Activated CD4-positive, alpha-beta T cell treated with anti-CD3 and anti-CD28 coated beads for 1 hour (primary cell): ENCODE measurements at places on chromosomes 3 and 15.

- no peak for DNase-seq
Measured at GRCh38 chr3:122498152-122498551, 16.6 kb downstream of the KPNA1 start.

- DNase-seq = no peak
Measured at GRCh38 chr3:100869787-100870186, 123.4 kb downstream of the ABI3BP start.

- DNase-seq = no peak
Measured at GRCh38 chr3:22634433-22634832, 568.7 kb upstream of the UBE2E2 start.

DNA sequence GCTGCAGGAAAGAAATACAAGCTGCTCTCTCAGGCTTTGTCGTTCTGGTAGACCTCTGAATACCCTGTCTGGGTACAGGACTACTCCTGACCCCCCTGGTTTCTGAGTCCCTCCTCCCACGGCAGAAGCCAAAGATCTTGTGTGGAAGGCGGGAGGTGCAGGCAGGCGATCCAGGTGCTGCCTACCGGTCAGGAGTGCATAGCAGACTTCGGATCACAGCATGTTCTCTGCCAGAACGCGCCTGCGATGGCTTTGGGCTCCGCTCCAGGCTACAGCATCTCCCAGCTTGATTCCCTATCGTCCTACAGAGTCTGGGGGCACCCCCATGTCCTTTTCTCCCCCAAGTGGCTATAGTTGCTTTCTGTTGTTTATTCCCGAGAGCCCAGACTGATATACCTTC is 2.5 kb upstream of the CFAP100 start:
- DNase-seq = no peak

- DNase-seq = no peak
Measured at GRCh38 chr3:12445523-12446240, 38.6 kb upstream of the TSEN2 start.

DNA sequence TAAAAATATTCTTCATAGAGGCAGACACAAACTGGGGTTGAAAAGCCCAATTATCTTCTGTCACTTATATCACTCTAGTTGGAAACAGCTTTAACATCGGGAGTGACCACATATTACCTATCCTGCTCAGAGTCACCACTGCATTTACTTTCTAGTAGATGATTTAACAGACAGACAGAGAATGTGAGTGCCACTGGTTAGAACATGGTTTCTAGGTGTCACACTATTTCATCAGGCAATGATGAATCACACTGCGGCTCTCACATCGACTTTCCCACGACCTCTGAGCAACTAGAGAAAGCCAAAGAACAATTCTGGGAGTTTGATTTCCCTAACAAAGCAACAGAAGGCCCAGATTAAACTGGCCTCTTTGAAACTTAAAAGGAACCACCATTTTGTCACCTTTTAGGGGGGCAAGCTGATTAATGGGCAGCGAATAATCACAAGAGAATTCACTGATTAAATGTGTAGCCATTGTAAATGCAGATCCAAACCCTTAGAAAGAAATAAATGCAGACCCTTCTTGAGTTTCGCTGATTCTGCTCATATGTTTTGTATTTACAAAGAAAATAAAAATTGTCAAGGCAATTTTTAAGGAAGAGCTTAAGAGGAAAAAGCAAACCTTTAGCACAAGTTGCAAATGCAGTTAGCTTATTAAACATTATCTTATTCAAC is 112.6 kb upstream of the KBTBD8 start:
- DNase-seq = no peak

GRCh38 chr15:76108021-76108723 is 48.4 kb downstream of the TMEM266 start:
- DNase-seq = no peak

GRCh38 chr3:141085343-141086070 is 34.4 kb downstream of the SPSB4 start:
- DNase-seq = no peak

- DNase-seq = no peak
Measured at GRCh38 chr3:150348500-150348899, 59.6 kb upstream of the TSC22D2 start.

DNA sequence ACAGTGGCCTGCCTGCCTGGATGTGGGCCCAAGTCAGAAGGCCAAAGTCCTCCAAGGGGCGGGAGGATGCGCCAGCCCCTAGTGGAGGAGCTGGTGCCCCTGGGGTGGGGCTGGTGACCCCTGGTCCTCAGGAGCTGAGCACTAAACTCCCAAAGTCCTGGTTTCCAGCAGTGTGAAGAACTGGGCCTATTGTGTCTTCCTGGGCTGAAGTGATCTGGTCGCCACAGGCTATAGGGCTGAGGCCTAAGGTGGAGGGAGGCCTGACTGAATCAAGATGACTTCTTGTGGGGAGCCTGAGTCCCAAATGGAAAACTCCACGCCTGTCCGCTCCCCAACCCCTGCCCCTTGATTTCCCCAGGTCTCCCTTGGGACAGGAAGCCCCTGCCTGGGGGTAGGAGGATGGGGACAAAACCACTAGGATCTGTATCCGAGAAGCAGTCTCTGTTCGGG is 753 bp upstream of the FES start:
- DNase-seq = no peak

GRCh38 chr3:118067439-118067838 is 967.2 kb downstream of the IGSF11 start:
- no peak for DNase-seq

- no peak for DNase-seq
Measured at GRCh38 chr3:64455351-64455750, 230.1 kb upstream of the PRICKLE2 start.

GRCh38 chr3:39541917-39542329 is 74.4 kb downstream of the MOBP start:
- DNase-seq = no peak

- DNase-seq = no peak
Measured at GRCh38 chr15:101171954-101172353, 79.9 kb downstream of the CHSY1 start.

- DNase-seq = no peak
Measured at GRCh38 chr3:183156266-183156665, 6.3 kb downstream of the LAMP3 start.

- no peak for DNase-seq
Measured at GRCh38 chr15:47663101-47663500, 54.2 kb upstream of the SEMA6D start.

DNA sequence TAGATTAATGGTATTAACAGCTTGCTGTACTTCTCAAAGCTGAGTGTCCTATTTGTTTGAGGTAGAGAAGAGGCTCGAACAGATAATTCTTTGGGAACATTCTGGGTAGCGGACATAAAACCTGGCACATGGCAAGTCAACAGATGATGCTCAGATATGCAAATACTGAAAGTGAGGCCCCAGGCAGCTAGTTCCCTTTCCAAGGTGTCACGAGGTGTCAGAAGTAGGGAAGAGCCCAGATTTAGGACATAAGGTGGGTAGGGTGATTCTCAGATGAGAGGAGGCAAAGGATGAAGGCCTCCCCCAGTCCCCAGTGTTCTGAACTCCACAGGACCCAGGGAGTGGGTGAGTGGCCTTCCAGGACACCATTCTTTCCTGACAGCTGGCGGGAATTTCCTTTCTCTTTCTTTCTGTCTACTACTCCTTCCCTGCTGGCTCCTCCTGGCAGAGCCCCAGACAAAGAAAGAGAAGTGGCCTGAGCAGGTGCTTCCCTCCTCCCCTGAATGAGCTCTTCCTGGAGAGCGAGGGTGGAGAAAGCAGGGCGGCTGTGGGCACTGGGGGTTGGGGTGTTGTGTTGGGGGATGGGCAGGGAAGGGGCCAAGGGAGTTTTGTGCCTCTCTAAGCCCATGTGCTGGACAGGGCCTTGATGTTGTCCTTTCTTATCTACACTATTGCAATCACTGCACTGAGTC is 87.5 kb downstream of the CORO2B start:
- no peak for DNase-seq

DNA sequence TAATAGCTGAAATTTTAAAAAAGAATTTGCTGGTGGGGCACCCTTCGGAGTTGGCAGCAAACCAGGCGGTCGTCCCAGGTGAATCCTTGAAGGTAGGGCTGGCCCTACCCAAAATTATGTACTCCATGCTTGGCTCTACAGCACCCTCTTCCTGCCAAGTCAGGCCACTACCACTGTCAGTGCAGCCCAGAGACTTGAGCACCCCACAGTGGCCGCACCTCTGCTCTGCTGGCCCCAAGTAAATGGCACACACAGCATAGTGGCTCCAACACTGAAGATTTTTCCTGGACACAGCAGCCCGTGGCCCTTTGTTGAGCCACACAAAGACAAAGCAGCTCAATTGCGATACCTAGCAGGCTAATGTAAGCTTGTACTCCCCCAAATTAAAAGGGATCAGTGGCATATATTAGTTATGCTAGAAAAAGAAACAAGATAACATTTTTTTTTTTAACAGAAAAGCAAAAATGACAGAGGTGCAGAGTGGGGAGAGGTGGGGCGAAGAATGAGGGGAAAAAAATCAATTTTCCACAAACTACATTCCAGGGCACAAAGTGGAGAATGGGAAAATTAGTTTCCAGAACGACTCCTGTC is 250.5 kb downstream of the UACA start:
- no peak for DNase-seq

- no peak for DNase-seq
Measured at GRCh38 chr15:71506946-71507345, 303.4 kb upstream of the NR2E3 start.

GRCh38 chr15:77739591-77740378 is 107.1 kb upstream of the LINGO1 start:
- DNase-seq = no peak

GRCh38 chr3:40108643-40109042 is 200.9 kb upstream of the EIF1B start:
- DNase-seq = no peak

DNA sequence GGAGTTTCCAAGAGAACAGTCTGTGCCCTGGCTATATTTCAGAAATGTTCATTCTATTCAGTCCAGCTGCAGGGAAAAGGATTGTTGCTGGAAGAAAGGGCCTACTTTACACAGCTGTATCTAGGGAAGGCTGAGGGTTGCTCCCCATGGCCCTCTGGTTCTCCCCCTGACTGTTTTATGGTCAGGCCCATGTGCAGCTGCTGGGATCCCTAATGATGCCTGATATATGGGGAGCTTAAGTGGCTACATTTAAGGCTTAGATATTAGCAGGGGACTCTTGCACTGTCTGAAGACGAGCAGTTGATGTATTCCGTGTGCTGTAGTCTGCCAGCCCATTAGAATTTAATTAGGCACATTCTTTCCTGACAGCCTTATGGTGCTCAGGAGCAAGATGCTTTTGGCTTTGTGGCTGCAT is 72.0 kb downstream of the FAM43A start:
- DNase-seq = no peak

- no peak for DNase-seq
Measured at GRCh38 chr3:111106993-111107661, 35.5 kb downstream of the NECTIN3 start.

GRCh38 chr3:179881791-179882190 is 154.9 kb downstream of the PEX5L start:
- DNase-seq = no peak

DNA sequence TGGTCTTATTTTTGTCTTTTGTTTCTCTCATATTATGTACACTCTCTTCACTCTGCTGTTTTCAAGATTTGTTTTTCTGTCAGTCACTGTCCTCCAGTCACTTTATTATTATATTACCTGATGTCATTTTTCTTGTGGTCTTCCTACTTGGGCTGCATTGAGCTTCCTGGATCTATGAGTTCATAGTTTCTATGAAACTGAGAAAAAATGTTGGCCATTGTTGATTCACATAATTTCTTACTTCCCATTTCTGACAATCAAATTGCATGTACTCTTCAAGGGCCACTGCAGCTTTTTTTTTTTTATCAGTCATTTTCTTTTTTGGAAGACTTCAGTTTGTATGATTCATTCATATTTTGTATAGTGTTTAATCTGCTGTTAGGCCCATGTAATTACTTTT is 1180.6 kb upstream of the GBE1 start:
- DNase-seq = no peak

DNA sequence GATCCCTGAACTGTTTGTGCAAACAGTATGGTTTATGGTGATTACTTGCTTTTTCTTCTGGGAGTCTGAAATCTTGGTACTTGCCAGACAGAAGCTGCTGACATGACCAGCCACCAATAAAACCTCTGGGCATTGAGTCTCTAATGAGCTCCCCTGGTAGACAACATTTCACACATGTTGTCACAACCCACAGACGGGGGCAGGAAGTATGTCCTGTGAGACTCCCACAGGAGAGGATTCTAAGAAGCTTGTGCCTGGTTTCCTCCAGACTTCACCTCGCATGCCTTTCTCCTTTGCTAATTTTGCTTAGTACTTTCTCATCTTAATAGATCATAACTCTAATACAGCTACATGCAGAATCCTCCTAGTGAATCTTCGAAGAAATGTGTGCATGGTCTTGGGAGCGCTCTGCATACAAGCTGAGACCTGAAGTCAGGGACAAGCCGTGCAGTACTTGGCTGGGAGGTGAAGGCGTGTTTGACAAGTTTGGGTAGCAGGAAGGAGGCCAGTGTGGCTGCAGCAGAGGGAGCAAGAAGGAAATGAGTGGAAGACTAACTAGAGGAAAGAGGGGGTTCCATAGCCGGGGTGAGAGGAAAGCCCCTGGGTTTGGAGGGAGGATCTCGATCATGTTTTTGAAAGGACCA is 49.0 kb downstream of the B3GNT5 start:
- no peak for DNase-seq

GRCh38 chr3:11206316-11206715 is 52.0 kb downstream of the HRH1 start:
- no peak for DNase-seq

DNA sequence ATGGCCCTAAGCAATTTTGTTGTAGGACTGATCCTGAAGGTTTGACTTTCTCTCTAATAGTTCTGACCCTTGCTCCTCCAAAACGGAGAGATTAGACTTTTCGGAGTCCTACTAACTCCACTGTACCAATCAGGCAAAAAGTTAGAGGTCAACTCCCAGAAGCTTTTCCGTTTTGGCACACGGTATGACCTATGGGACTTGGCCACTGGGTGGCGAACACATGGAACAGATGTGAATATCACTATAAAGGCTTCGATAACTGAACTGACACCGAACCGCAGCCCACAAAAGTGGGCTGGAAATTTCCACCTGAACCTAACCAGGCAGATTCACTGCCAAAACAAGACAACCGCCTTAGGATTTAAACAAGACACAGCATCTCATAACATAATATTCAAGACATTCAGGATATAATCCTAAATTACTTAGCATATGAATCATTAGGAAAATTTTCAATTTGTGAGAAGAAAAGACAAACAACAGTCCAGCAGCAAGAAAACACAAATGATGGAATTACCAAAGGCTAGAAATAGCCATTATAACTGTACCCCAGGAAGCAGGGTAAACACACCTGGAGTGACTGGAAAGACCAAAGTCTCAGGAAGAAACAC is 12.2 kb upstream of the TM2D3 start:
- no peak for DNase-seq

DNA sequence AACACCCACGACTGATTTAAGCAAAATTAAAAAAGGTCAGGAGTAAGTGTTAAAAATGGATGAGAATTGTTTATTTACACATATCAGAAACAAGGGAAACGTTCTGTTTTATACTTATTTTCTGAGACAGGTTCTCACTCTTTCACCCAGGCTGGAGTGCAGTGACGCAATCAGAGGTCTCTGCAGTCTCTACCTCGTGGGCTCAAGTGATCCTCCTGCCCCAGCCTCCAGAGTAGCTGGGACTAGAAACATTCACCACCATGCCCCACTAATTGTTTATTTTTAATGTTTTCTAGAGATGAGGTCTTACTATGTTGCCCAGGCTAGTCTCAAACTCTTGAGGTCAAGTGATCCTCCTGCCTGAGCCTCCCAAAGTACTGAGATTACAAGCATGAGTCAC is 1080.3 kb downstream of the ROBO1 start:
- DNase-seq = no peak

- no peak for DNase-seq
Measured at GRCh38 chr3:162353414-162353813, 856.8 kb downstream of the OTOL1 start.

- no peak for DNase-seq
Measured at GRCh38 chr3:140438736-140439470, 239.0 kb upstream of the TRIM42 start.
